Muscle of leg (tissue), 16 donors: ENCODE measurements at places on chromosomes 13 and 19. TPM values are rescaled to one million over a fixed set of nuclear protein-coding genes. Genes with fewer than 3 reads are reported as not detected.

The VSIG10L gene
- total RNA-seq = 0.49 TPM

The CD37 gene
- 1.1 TPM for total RNA-seq

The GAPDHS gene
- not detected for total RNA-seq

The CEBPA gene
- total RNA-seq = 7.4 TPM

The FBXO27 gene
- total RNA-seq = 1.4 TPM
